ENCODE measurements at places on chromosomes 7 and 10. TPM values are rescaled to one million over a fixed set of nuclear protein-coding genes. Genes with fewer than 3 reads are reported as not detected.

The NKX1-2 gene
- total RNA-seq = not detected

The DYDC2 gene
- total RNA-seq = not detected

The TMEM196 gene
- 1.5 TPM for total RNA-seq

The CDH23 gene
- total RNA-seq = under 0.01 TPM

The INHBA gene
- 12.3 TPM for total RNA-seq

The SGCE gene
- 87.5 TPM for total RNA-seq

The LRRC72 gene
- not detected for total RNA-seq

The GAD2 gene
- total RNA-seq = not detected

The HYAL4 gene
- total RNA-seq = not detected

The GSTO2 gene
- total RNA-seq = 0.51 TPM

The LBX1 gene
- under 0.01 TPM for total RNA-seq

The SPAM1 gene
- total RNA-seq = not detected

The BBIP1 gene
- total RNA-seq = 16.6 TPM

The PDK4 gene
- 11.6 TPM for total RNA-seq

The ASZ1 gene
- total RNA-seq = not detected

The TCERG1L gene
- not detected for total RNA-seq

The MYPN gene
- total RNA-seq = not detected

The FXYD4 gene
- not detected for total RNA-seq

The HOXA11 gene
- total RNA-seq = 4.0 TPM

The CAMK1D gene
- 1.3 TPM for total RNA-seq

The CTBP2 gene
- total RNA-seq = 36.8 TPM

The TUBAL3 gene
- total RNA-seq = not detected

The ETV1 gene
- total RNA-seq = 1.5 TPM
